KBM-7 (cell line): ENCODE measurements at places on chromosomes 6 and 20.

DNA sequence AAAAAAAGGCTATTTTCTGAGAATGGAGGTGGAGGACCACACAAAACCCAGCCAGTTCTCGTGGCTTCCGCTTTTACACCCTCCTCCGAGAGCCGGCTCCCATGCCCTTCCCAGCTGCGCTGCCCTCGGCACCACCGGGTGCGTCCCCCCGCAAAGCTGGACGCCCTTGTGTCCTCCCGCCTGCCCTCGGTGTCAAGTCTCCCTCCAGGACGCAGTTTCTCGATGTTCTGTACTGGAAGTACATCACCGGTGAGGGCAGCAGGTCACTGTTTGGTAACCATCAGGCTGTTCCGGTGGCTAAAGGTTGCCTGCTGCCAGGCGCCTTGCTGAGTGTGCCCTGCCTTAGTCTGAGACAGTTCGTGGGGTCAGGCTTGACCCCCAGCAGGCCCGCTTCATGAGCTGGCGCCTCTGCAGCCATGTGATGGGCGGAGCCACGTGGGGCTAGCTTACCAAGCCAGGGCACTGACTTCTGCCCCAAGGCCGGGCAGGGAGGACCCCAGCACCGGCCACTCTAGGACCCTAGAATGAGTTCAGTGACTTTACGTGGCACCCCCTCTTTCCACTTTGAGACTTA, 34.6 kb downstream of the RREB1 start:
- no peak for DNase-seq

GRCh38 chr6:17091122-17091521, 10.7 kb upstream of the STMND1 start:
- DNase-seq: no peak

DNA sequence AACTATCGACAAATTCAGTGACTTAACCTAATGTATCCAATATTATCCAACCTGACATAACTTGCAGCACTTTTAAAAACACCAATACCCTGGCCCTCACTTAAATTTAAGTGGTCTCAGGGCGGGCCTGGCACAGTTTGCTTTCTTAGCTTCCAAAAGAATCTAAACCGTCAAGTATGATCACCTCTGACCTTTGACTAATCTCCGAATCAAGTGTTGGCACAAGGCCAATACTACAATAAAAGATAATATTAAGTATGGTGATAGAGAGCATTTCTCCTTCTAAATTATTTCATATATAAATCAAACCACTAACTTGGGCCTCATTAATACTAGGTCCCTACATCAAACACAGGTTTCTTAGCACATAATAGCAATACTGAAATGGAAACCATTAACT, 153.0 kb downstream of the PTPRK start:
- no peak for DNase-seq

- no peak for DNase-seq
These were observed 27.4 kb upstream of the PLAGL1 start for GRCh38 chr6:144035416-144035815.

- no peak for DNase-seq
These were observed 114.4 kb downstream of the FOXC1 start for GRCh38 chr6:1724124-1724523.
